Natural killer cell treated with Interleukin-12 subunit alpha and Interleukin-12 subunit beta and Interleukin-15 and Interleukin-18, amount 100 ng/mL, for 72 hours (primary cell): ENCODE measurements at places on chromosomes 7 and 10. TPM values are rescaled to one million over a fixed set of nuclear protein-coding genes. Genes with fewer than 3 reads are reported as not detected.
A peak's percentile ranks its signal among the peaks of the same experiment; 100 is the strongest.

DNA sequence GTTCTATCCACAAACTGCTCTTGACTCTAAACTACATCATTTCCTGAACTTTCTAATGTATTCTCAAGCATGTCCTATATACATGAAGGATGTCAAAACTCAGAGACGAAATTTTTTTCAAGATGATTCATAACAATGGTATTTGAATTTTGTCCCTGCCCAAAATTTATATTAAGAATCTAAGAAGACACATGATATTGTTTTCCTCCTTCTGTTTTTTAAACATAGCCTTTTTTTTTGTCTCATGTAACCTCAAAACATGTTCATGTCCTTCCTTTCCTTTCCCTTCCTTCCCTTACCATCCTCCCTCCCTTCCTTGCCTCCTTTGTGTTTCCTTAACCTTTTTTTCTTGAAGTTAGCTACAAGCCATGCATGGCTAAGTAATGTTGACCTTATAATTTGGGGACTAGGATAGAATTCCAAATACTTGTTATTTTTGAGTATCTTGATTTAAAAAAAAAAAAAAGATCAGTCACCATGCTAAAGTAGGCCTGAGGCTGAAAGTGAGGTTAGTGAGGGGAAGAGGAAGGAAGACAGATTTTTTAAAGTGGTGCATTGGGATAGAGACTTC, 163.0 kb downstream of the SUGCT start:
- DNase-seq = no peak

GRCh38 chr7:23332910-23333612, 33.9 kb downstream of the MALSU1 start:
- no peak for DNase-seq

The GPC2 gene
- 2.6 TPM for total RNA-seq

DNA sequence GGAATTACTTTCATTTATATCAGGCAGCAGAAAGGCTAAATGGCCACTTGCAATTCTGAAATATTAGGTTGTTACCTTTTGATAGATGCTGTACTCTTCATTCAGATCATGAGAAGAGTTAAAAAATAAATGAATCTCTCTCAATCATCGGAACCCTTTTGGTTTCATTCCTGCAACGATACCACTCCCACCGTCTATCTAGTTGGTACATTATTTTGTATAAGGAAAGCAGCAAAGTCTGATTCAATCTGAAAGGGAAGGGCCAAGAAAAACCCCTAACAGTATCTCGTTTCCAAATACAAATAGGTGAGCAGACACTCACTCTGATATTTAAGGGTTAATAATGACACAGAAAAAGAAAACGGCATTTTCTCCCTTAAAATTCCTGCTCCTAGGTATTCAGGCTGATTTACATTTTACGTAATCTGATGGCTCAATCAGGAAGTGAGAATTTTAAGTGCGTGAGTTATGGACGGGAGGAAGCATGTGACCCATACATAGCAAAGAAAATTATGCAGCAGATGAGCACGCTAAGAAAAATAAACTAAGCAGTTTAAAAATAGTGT, 209.4 kb upstream of the KLF14 start:
- DNase-seq = no peak

The KLF14 gene
- total RNA-seq = not detected

- no peak for DNase-seq
These were observed 193.5 kb downstream of the CFTR start for GRCh38 chr7:117673367-117673766.

- no peak for DNase-seq
These were observed 13.1 kb downstream of the CNPY1 start for GRCh38 chr7:155533120-155533826.

DNA sequence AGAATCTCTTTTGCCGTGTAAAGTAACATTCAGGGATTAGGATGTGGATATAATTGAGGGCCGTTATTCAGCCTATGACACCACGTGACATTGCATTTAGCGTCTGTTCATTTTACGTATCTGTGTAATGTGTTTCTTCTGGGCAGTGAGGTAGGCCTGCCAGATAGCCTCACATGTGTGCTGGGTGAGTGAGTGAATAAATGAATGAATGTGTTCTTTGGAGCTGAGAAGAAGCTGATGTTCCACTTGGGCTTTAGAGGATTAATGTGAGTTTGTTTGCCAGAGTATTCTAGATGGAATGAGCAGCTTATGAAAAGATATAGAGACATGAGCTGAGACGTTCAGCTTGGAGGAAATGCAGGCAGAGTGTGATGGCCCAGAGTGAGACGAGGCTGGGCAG, 55.0 kb downstream of the MINDY4 start:
- DNase-seq = no peak

DNA sequence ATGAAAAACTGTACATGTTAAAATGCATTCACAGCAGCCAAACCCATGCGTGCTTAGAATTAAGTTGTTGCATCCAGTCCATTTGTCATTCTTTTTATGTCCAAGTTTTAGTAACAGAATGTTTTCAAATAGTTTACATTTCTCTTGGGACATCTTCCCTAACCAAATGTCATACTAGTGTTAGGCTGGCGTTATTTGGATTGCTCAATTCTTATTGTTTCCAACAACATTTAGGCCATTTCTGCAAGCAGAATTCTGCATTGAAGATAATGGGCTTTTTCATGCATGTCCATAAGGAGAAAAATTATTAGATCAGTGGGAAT, 203.0 kb downstream of the HIBADH start:
- DNase-seq = no peak

The CH25H gene
- not detected for total RNA-seq

The FAM149B1 gene
- 12.3 TPM for total RNA-seq

The RAPGEF5 gene
- 1.1 TPM for total RNA-seq

- no peak for DNase-seq
These were observed 2.1 kb downstream of the SP8 start for GRCh38 chr7:20784388-20785156.

- DNase-seq = peak; percentile 48
These were observed 33.4 kb downstream of the FOXL3 start for GRCh38 chr7:323410-323809.
